Placental pericyte (primary cell): ENCODE measurements at places on chromosomes 3 and 15. TPM values are rescaled to one million over a fixed set of nuclear protein-coding genes. Genes with fewer than 3 reads are reported as not detected.

CCDC33 gene
- total RNA-seq: 0.88 and 4.0 TPM in 2 replicates

SNX1 gene
- 35.6 and 46.6 TPM in 2 replicates for total RNA-seq

SUCLG2 gene
- 31.3 and 66.1 TPM in 2 replicates for total RNA-seq

NXPE3 gene
- 10.9 and 16.8 TPM in 2 replicates for total RNA-seq

ACOX2 gene
- total RNA-seq: 4.2 and 5.9 TPM in 2 replicates

CADPS gene
- total RNA-seq: 6.3 and 17.3 TPM in 2 replicates

LRRN1 gene
- total RNA-seq: not detected in 2 replicates

DENND6A gene
- total RNA-seq: 11.6 and 25.9 TPM in 2 replicates

MED12L gene
- under 0.01 and 0.43 TPM in 2 replicates for total RNA-seq

FEZF2 gene
- not detected in 2 replicates for total RNA-seq

PAQR9 gene
- total RNA-seq: not detected in 2 replicates

RTP4 gene
- total RNA-seq: 1.1 and 1.4 TPM in 2 replicates

PGBD4 gene
- total RNA-seq: 1.3 and 1.9 TPM in 2 replicates

CFAP20DC gene
- total RNA-seq: 2.0 and 3.6 TPM in 2 replicates

CACNA1D gene
- total RNA-seq: under 0.01 TPM in 2 replicates

FBLN2 gene
- total RNA-seq: 32.2 and 251 TPM in 2 replicates

SYNPR gene
- not detected in 2 replicates for total RNA-seq

SLC9C1 gene
- not detected in 2 replicates for total RNA-seq

P2RY12 gene
- total RNA-seq: not detected in 2 replicates

FBXL22 gene
- not detected in 2 replicates for total RNA-seq

OIP5 gene
- total RNA-seq: 0.22 and 12.3 TPM in 2 replicates

PP2D1 gene
- total RNA-seq: not detected in 2 replicates

RTF1 gene
- total RNA-seq: 23.0 and 27.5 TPM in 2 replicates

LRRIQ4 gene
- 0.14 TPM in 1 of 2 replicates, not detected in the other for total RNA-seq

GRAMD1C gene
- total RNA-seq: 2.8 and 7.7 TPM in 2 replicates

THSD4 gene
- 19.0 and 102 TPM in 2 replicates for total RNA-seq

WDR72 gene
- not detected in 2 replicates for total RNA-seq

IQCF5 gene
- total RNA-seq: not detected in 2 replicates

EOMES gene
- not detected in 2 replicates for total RNA-seq

KIF15 gene
- 0.66 and 14.7 TPM in 2 replicates for total RNA-seq

ALDH1L1 gene
- 0.44 and 1.3 TPM in 2 replicates for total RNA-seq

SAXO2 gene
- total RNA-seq: 0.88 and 1.3 TPM in 2 replicates
